ENCODE measurements at places on chromosomes 5 and 9.

GRCh38 chr9:130313103-130313858, 47.7 kb downstream of the HMCN2 start:
- no peak for DNase-seq

DNA sequence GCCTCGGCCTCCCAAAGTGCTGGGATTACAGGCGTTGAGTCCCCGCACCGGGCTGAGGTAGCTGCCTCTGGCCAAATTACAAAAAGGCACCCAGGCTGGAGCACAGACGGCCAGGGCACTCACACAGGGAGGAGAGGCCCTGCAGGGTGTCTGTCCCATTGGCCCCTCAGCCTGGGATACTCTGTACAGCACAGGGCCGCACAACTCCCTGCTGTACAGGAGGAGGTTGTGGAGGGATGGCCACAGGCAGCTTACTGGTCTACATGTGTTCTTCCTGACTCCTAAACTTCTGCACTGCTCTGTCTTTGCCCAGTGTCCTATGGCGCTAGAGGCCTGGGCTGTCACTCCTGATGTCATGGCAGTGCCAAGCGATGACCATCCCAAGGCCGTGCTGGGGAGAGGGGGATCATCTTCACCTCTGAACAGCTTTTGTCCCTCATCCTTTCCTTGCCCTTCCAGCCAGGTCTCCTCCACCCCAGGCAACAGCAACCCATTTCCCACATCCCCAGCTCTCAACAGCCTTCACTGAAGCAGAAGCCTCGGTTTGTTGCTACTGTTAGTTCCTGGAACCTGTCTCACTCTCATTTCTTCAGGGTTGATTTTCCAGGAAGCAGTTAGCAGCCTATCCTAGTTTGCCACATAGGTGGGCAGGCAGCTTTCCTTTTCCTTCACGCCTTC, 1.8 kb upstream of the CNOT6 start:
- DNase-seq, result no peak

GRCh38 chr5:172846249-172846648, 12.2 kb downstream of the ERGIC1 start:
- no peak for DNase-seq

DNA sequence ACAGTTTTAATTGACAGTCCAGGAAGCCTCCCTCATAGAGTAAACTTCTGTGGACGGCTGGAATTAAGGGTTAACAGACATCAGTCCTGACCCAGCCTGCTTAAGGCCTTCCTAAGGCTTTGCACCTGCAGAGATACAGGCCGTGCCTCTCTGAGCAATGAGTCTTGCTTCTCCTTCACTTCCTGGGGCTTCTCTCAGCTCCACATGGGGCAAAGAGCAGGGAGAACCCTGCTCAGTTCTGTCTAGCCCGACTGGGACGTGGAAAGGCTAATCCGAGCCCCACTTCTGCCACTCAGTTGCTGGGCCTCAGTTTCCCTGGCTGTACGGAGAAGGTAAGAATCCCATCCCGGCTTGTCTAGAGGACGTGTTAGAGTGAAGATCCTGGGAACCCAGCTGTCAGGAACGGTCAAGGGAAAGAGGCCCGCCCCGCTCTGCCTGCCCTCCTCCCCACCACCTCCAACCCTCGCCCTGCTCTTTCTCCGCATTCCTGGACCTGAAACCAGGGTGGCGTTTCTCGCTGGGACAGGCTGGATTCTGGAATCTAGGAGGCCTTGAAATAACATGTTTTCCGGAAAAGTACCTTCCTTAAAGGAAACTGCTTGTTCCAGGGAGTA, 6.5 kb downstream of the SPAAR start:
- no peak for DNase-seq

- DNase-seq, result no peak
Measured at GRCh38 chr9:121483049-121483448, 16.6 kb downstream of the GGTA1 start.

DNA sequence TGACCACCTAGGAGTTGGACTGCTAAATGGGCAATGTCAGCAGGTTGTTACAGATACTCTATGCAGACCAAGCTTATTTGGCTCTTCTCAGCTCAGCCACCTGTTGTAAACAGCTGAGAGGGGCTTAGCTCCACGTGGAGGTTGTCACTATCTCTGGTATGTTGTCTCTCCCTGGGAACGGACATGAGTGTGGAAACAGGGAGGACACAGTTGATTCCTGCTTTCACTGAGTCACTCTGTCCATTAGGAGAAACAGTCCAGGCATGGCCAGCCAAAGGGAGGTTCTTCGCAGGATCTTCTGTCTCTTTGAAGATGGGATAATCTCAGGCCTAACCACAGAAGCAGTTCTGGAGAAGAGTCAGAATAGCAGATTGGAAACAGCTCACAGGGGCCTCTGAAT, 121.2 kb downstream of the PALM2AKAP2 start:
- DNase-seq, result no peak

DNA sequence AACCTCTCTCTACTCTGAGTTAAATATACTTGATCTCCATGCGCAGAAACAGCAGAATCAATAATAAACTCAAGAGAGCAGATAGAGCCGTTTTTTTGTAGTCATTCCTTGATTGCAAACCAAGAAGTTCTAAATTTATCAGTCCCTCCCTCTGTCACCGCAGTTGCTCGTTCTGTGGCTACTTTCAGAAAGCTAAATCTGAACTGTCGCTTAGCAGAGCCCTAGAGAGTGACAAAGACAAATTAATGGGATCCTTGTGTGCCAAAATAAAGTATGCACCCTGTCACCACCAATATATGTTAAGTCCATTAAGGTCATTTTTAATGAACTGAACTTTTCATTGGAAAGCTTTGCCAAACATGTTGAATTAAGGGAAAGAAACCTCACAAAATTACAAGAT, 218.3 kb downstream of the ADAMTSL1 start:
- DNase-seq, result no peak

DNA sequence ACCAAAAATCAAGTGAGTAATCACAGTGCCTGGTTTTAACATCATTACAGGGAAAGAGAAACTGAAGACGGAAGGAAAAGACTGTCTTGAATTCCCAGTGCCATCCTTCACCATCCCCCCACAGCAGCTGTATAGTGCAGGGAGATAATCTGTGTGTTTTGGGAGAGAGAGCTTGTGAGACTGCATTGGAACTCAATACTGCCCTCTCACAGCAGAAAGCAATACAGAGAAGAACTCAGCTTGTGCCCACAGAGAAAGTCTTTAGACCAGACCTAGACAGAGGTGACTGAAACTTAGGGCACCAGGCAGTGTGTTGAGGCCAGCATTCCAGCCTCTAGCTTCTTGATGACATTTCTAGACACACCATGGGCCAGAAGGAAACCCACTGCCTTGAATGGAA, 754.7 kb upstream of the CDH6 start:
- no peak for DNase-seq

DNA sequence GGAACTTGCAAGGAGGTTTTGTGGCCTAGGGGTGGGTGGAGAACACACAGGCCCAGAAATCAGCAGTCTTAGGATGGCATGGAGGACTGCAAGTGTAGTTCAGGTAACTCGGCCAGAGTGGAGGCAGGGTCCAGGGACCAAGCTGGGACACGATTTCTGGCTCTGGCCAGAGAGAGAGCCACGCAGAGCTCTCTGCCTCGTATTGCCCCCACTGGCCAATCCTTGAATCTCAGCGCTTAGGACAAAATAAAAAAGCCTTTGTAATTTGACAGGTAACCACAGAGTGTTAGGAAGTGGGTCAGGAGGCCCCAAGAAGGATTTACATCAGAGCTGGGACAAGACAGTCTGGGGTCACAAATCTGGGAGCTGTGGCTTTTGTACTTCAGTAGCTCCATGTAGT, 11.7 kb downstream of the MAP3K1 start:
- no peak for DNase-seq

DNA sequence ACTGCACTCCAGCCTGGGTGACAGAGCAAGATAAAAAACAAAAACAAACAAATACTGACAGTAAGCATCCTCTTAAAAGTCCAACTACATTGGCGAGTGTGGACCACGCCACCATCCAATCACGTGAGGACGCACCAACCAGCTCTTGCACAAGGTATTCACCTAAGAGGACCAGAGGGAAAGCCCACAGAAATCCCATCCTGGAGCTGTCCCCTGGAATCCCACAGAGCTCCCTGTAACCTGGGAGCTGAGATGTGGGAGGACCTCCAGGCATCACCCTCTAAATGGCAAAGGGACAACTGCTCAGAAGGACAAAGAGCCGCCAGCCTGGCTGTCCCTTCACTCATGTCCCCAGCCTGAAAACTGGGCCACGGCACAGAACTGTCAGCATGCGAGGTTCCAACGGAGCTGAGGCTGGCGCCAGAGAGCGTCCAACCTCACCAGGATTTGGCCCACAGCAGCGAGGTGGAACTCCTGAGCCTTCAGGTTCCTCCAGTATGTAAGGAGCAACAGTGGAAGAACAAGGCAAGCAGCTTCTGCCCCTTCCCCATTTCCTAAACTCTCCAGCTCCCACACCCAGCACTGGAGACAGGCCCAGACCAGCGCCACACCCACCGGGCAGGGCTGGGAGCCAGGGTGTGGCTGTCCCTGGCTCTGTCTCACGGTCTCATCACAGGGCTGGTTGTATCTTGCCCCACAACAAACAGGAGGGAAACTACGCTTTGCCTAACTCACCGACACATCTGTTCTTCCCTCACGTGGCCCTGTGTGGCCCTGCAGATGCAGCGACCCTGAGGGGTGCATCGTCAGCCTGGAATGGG, 15.2 kb downstream of the IPPK start:
- no peak for DNase-seq

- DNase-seq, result no peak
Measured at GRCh38 chr5:55030676-55031369, 6.8 kb downstream of the GZMK start.

DNA sequence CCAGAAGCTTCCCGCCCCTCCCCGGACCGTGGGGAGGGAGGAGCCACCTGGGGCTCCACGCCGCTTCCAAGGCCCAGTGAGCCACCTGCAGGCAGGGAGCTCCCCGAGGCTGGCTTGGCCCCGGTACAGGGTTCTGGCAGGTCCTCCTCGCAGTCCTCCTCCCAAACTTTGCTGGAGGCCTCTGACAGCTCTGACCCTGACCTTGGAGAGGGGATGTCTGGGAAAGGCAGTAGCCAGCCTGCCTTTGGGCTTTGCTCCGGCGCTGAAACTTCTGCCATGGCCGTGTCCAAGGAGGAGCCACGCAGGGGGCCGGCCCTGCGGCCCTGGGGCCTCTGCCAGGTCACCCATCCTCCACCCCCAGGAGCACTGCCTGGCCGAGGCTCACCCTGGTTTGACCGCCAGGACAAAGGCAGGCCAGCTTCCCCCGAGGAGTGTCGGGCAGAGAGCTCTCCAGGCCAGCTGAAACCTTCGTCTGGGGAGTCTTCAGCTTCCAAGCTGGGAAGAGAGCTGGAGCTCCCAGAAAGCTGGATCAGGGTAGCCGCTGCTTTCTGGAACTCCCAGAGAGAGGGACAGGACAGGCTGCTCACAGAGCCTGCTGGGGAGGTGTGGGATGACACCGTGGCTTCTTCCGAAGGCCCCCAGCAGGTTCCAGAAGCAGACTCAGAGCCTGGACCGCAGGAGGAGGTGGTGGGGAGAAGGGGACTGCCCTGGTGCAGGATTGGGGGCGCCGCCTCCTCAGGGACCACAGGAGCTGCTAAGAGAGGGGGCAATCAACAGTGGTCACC, 9.0 kb upstream of the QSOX2 start:
- no peak for DNase-seq

- no peak for DNase-seq
Measured at GRCh38 chr5:1335540-1336095, 9.3 kb downstream of the CLPTM1L start.

GRCh38 chr5:179308563-179309382, 36.5 kb downstream of the ADAMTS2 start:
- no peak for DNase-seq

- DNase-seq, result no peak
Measured at GRCh38 chr5:112812549-112812948, 48.5 kb upstream of the SRP19 start.

DNA sequence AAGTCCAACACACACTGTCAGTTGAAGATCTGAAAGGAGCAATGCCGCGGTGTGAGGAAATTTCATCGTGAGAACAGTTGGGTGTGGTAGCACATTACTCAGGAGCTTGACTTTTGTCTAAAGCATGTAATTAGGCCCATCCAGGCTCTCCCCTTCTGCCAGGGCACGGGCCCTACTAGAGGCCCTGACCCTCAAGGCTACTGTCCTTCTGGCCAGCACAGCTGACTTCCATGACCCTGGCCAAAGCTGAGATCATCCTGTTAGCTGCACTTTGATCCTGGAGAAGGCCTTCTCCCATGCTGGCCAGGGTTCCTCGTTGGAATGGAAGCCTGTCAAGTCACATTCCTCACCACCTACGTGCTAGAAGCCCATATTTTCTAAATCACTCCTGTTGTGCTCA, 77.8 kb upstream of the SLC1A3 start:
- DNase-seq, result no peak

GRCh38 chr9:15513335-15513734, 2.6 kb upstream of the PSIP1 start:
- DNase-seq, result peak; percentile 12

GRCh38 chr5:3092664-3093063, 341.2 kb upstream of the IRX2 start:
- no peak for DNase-seq

DNA sequence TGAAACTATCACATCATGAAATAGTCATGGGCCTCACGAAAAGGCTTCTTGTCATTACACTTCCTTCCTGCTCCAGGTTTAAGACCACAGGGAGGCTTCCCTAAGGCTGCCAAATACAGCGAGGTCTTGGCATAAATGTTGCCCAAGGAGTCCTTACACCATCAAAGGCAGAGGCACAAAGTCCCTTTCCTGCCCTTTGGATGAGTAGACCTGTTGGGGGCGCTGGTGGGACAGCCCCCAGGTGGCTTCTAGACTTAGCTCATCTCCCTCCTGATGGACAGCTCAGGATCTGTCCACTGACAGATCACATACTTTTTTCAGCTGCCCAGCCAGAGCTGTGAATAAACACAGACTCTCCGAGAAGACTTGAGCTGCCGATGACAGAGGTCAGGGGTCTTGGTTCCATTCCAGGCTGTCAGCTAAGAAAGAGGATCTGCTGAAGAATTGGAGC, 15.5 kb upstream of the MEGF9 start:
- DNase-seq, result no peak

DNA sequence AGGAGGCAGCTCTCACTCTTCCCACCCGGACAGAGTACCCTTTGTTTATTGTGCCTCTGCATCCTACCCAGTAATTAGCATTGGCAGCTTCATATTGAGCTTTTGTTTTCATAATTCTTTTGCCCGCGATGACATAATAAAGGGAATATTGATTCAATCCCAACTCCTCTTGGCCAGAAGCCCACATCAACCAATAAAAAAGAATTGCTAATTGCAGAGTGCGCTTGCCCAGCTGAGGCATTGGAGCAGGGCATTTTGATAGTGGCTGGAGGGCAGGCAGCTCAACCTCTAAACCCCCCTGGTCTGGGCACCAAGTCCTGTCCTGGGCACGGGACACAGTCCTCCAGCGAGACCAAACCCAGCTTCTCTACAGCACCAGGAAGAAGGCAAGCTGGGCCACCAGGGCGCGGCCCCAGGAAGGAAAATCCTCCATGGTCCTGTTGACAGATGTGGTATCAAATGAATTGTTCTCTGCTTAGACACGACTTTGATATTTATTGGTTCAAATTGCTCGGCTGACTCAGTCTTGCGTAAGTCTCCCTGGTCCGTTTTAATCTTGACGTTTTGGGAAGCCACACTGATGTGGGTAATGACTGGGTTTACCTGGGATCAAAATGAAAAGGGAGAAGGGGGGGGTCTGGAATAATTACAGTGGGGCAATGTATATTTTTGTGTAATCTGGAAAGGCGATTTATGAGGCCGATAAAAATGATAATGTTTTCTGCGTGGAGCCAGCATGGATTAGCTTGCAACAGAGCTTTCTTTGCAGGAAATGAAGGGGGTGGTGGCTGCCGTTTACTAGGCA, 220.7 kb upstream of the MSX2 start:
- no peak for DNase-seq
